ENCODE measurements at places on chromosomes 7 and 10.

DNA sequence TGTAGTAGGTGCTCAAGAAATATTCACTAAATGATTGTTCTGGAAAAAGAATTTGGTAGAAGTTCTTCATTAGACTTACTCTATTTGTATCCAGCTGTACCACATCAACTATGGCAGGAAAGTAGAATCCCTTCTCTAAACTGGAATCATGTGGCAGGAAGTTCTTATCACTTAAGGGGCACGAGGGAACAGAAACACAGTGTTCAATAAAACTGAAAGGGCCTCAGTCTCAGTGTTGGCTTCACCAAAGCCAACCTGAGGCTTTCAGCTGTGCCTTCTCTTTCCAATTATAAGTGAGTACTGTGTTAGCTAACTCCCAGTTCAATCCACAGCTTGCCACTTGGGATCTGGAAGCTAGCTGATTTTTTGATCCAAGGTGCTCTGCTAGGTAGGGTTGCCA lies 257.6 kb upstream of the LRGUK start:
- DNase-seq, result no peak

GRCh38 chr7:44650772-44651171 lies 44.3 kb downstream of the OGDH start:
- no peak for DNase-seq

DNA sequence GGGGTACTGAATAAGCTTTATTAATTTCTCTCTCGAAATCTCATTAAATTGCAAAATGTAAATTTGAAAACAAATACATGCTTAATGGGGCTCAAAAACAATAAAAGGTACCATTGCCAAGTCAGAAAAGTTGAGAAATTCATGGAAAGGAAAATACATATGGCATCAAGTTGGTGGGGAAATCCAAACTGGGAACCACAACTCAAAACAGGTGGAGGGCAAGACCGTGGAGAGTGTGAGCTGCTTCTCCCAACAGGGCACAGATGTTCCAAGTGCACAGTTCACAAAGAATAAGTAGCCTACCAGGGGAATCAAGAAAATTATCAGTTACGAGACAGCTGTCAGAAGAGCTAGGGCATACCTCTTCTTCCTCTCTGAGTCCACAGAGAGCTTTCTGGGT lies 26.6 kb downstream of the MKX start:
- DNase-seq, result no peak

DNA sequence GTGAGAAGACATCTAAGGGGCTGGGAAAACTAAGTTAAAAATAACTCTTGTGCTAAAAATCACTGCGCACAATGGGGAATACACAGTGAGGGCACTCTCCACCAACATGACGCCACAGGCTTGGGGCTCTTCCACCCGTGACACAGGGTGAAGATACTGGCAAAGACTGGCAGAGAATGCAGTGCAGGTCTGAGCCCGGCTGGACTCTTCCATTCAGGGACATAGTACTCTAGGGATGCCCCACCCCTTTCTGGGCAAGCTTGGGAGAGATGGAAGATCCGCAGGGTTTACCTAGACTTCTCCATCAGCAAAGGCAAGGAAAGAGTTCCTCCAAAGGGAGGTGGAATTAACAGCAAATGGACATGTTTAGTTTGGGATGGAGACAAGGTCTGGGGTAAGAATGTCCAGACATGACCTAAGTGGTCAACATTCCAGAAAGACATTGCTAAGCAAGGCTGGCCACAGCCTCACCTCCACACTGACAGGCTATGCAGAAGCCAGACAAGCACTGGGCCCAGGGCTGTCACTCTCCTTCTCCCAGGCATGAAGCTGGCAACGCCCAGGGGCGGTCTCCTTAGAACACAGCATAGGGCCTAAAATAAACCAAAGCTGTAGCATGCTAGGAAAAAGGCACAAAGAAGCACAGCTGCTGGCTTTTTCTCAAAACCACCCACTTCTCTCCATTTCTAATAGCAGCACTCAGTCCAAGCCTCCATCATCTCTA lies 28.1 kb downstream of the XPNPEP1 start:
- no peak for DNase-seq

DNA sequence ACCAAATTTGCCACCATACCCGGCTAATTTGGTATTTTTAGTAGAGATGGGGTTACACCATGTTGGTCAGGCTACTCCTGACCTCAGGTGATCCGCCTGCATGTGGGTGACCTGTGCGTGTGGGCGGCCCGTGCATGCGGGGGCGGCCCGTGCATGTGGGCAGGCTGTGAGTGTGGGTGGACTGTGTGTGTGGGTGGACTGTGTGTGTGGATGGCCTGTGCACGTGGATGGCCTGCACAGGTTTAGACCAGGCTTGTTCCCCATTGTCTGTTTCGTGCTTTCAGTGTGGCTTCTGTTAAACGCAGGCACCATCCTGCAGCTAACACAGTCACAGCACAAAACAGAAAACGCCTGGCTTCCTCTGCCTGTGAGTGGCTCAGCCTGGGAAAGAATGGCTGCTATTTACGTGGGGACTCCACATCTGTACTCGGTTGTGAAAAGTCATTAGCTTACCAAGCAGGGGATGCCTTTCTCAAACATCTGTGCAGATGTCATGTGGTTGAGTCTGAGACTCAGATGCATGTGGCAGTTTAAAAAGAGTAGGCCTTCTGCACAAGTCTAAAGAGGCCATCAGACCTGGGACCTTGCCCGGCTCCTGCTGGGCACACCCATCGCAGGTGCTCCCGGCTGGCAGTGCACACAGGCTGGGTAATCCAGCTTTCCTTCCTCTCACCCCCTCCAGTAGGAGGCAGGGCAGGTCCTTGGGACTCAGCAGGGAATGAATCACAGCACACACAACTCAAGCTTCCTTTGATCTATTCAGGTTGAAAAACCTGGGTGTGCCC lies 91.6 kb downstream of the COBL start:
- no peak for DNase-seq

DNA sequence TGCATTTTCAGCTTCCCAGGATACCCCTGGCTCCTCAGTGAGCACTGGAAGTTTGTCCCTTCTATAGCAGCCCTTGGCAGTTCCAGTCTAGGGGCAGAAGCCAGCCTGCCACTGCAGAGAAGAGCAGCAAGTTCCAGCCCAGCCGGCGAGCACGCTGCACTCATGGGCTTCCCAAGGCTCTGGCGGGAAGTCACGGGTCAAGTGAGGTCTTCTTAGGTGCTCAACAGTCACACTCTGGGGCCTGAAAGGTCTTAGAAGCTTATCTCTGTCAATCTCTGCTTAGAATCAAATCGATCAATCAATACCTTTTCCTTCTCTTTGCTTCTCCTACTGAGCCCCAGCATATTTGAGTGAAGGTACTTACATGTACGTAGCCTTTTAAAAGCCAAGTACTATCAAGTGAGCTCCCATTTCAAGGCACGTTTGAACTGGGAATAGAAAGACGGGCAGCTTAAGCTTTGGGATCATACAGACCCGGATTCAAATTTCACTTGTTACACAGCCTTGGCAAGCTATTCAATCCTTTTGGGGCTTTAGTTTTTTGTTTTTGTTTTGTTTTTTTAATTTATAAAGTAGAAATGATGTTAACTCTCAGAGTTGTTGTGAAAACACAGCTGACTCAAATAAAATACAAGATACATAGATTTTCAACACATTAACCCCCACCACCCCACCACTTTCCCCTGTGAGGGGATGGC lies 152.6 kb upstream of the KLF14 start:
- DNase-seq, result no peak

DNA sequence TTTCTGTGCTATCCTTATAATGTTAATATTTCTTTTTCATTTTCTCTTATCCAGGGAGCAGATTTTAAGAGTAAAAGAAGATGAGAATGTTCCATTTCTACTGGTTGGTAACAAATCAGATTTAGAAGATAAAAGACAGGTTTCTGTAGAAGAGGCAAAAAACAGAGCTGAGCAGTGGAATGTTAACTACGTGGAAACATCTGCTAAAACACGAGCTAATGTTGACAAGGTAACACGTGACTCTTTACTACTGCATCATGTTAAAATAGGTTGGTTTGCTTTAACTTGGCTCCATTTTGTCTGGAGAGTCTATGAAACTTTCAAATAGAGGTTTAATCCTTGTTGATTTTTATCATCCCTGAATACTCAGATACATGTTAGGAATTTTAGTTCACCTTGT lies 73.3 kb downstream of the RALA start:
- DNase-seq, result no peak

DNA sequence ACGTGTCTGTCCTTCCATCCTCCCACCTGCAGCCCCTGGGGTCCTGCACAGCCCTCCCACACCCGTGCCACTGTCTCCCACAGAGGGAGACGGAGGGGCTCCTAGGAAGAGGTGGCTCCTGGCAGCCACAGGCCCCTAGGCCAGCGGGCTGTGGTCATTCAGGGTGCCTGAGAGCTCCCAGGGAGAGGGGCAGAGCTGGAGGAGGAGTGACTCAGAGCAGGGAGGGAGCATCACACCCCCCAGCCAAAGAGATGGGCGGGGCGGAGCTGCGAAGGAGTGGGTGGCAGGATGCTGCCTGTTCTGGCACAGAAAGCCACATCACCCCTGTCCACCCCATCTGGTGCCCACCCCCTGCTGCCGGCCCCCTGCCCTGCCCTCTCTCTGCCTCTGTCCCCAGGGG lies 50.5 kb downstream of the STK32C start:
- DNase-seq, result no peak

DNA sequence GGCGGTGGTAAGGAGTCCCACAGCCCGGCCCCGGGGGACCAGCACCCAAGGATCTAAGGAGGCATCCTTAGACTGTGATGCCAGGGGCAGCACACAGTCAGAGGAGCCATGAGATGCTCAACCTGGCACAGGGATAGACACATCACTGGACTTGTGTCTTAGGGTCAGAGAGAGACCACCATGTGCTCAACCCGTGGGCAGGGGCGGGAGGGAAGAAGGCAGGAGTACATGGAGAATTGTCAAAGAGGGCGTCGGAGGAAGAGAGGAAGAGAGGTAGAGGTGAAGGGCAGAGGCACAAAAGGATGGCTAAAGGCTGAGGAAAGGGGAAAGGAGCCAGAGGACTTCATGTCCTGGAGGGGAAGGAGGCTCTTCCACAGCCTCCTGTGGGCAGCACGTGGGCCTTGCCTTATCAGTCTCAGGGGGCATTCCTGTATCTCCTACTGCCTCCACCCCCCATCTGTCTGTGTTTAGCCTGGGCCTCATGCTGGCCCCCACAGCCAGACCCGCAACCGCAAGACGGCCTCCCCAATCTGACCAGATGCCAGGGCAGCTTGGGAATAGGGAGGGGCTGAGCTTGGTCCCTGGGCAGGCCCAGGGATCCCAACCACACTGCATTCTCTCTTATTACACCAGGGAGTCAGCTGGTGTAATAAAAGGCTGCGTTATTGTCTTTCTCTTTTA lies 2.2 kb downstream of the ADCY1 start:
- DNase-seq, result no peak

DNA sequence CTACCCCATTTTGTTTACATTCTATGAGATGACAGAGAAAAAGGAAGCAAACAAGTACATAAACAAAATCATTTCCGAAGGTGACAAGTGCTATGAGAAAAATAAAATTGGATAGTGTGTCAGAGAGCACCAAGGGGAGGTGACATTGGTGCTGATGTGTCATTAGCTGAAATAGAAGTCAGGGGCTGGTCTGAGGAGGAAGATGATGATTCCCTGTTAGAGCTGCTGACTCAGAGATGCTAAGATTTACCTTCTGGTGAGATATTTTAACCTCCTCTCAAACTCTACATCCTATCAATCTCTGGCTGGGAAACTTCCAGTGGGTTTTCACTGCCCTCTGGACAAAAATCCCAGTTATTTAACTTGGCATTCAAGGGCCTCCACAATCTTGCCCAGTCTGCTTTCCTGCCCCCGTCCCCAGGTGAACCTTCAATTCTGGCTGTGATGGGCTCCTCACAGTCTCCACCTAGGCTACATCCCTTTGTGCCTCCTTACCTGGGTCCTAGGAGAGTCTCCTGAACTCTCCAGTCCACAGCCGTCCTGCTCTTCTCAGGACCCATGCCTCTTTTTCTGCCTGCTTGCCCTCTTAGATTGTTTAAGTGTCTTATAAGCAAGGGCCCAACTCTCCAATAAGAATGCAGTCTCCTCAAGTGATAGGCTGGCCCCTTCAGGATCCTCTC lies 26.6 kb downstream of the DUSP5 start:
- no peak for DNase-seq

- DNase-seq, result no peak
Observed at GRCh38 chr10:26157734-26158133, 58.8 kb upstream of the GAD2 start.

DNA sequence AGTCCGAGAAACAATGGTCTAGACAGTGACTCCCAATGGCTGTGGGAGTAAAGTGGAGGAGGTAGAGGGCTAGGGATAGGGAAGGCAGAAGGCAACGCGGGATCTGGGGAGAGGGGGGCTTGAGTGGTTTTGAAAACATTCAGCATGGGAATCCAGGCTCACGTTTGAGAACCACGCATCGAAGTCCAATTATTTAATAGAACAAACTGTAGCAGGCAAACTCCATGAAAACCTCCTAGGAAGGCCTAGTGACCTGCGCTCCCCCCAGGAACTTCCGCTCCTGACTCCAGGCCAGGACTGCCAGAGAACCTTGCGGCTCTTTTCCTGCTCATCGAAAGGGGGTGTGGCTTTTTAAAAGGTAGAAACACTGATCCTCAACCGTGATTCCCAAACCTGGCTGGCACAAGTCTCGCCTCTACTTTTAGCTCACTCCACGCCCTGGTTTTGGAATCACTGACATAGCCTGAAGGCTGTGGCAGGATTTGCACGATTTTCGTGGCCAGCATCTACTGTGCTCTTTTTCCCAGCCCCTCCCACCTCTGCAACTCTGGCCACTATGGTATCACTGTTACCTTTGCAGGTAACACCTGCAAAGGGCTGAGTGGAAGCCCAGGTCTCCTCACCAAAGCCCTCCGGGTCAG lies 43.4 kb downstream of the MYOF start:
- no peak for DNase-seq

GRCh38 chr10:110822035-110822711 lies 49.6 kb upstream of the PDCD4 start:
- no peak for DNase-seq

DNA sequence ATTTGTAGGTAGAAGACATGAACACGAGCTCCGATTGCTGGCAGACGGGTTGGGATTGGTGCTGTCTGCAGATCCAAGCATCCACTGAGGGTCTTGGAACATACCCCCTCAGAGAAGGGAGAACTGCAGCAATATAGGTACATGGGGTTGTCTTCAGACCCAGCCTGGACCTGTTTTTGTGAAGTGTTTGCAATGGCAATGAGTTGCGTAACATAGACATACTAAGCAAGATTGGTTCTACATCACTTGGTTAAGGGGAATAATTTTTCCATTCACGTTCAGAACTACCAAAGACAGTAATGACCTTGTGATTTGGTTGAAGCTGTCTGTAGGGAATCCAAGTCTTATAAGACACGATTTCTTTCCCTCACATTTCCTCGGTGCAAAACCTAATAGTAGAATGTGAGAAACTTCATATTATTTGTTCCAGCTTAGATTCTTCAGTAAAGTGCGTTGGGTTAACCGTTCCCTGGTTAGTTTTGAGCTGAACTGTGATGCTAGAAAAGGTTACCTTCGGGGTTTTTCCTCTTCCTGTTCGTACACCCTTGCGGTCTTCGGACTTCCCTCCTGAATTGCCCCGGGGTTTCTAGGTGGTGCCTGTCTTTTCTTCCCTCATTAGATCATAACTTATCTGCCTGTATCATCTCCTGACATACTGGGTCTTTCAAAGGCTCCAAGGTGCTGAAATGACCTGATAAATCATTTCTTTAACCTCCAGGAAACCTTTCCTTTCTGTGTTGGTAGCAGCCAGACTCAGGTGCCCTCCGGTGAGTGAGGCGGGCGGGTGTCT lies 14.4 kb downstream of the PROSER2 start:
- DNase-seq, result no peak

Measured in NCI-H1105 (cell line).